Neural cell (in vitro differentiated cells): ENCODE measurements at places on chromosomes 5 and 9. TPM values are rescaled to one million over a fixed set of nuclear protein-coding genes. Genes with fewer than 3 reads are reported as not detected.

FAXDC2 gene
- polyA plus RNA-seq, result 0.12 TPM in 1 of 2 replicates, not detected in the other

SPINK7 gene
- polyA plus RNA-seq, result not detected in 2 replicates

SAXO1 gene
- not detected in 2 replicates for polyA plus RNA-seq

SPATA31A3 gene
- polyA plus RNA-seq, result not detected in 2 replicates

CMBL gene
- polyA plus RNA-seq, result 0.58 and 1.1 TPM in 2 replicates

PCDHGA10 gene
- 7.3 and 8.1 TPM in 2 replicates for polyA plus RNA-seq

IL17B gene
- polyA plus RNA-seq, result not detected in 2 replicates

ADAMTSL1 gene
- 0.32 and 1.1 TPM in 2 replicates for polyA plus RNA-seq

ERCC6L2 gene
- 58.7 and 72.6 TPM in 2 replicates for polyA plus RNA-seq

CSF2 gene
- polyA plus RNA-seq, result not detected in 2 replicates

SLC25A2 gene
- not detected in 2 replicates for polyA plus RNA-seq

AQP7 gene
- not detected in 2 replicates for polyA plus RNA-seq

SPINK5 gene
- 1.8 and 3.7 TPM in 2 replicates for polyA plus RNA-seq

PAM gene
- 318 and 363 TPM in 2 replicates for polyA plus RNA-seq

SPINK6 gene
- polyA plus RNA-seq, result not detected in 2 replicates

PCDHA10 gene
- 5.5 and 6.7 TPM in 2 replicates for polyA plus RNA-seq

GRXCR2 gene
- polyA plus RNA-seq, result 0.36 TPM in 1 of 2 replicates, not detected in the other

NFIB gene
- 0.18 and 0.73 TPM in 2 replicates for polyA plus RNA-seq

BRD8 gene
- polyA plus RNA-seq, result 96.1 and 118 TPM in 2 replicates

NCS1 gene
- polyA plus RNA-seq, result 73.3 and 82.1 TPM in 2 replicates

APBB3 gene
- polyA plus RNA-seq, result 131 and 149 TPM in 2 replicates

CDC14B gene
- polyA plus RNA-seq, result 5.8 and 7.0 TPM in 2 replicates

GLDC gene
- polyA plus RNA-seq, result 11.4 and 13.9 TPM in 2 replicates

SCGB3A1 gene
- polyA plus RNA-seq, result not detected in 2 replicates

MAPKAP1 gene
- polyA plus RNA-seq, result 57.5 and 70.4 TPM in 2 replicates

PPP2R2B gene
- 246 and 250 TPM in 2 replicates for polyA plus RNA-seq

PCDHA12 gene
- 12.8 and 13.9 TPM in 2 replicates for polyA plus RNA-seq

SPINK13 gene
- polyA plus RNA-seq, result not detected in 2 replicates

RGS7BP gene
- 9.5 and 15.4 TPM in 2 replicates for polyA plus RNA-seq

C6 gene
- 1.1 and 2.6 TPM in 2 replicates for polyA plus RNA-seq

PELO gene
- 10.5 and 14.7 TPM in 2 replicates for polyA plus RNA-seq

CDH9 gene
- 1.7 and 3.4 TPM in 2 replicates for polyA plus RNA-seq

FGF10 gene
- not detected in 2 replicates for polyA plus RNA-seq

INSL6 gene
- polyA plus RNA-seq, result not detected in 2 replicates

HACD4 gene
- polyA plus RNA-seq, result not detected in 2 replicates

HK3 gene
- 0.62 and 7.8 TPM in 2 replicates for polyA plus RNA-seq

PIP5KL1 gene
- polyA plus RNA-seq, result 3.4 and 5.2 TPM in 2 replicates
